ENCODE measurements at places on chromosomes 16 and 17.

DNA sequence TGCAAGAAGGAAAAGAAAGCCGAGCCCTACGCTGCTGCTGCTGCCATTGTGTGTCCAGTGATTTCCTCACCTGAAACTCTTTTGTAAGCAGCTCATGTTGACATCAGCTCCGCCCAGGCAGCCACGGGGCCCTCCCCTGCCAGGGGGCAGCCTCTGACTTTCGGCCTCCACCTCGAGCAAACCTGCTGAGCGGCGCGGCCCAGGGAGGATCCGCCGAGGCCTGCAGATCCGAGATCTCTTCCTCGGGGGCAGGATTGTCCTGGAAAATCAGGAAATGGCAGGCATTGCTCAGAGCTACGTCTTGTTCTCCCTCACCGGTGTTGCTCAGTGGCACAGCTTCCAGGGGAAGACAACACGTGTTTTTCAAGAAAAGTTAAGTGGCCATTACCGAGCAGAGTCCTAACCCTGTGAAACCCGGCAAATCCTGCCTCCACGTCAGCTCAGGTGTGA lies 35.6 kb upstream of the ZNF750 start:
- no peak for DNase-seq

DNA sequence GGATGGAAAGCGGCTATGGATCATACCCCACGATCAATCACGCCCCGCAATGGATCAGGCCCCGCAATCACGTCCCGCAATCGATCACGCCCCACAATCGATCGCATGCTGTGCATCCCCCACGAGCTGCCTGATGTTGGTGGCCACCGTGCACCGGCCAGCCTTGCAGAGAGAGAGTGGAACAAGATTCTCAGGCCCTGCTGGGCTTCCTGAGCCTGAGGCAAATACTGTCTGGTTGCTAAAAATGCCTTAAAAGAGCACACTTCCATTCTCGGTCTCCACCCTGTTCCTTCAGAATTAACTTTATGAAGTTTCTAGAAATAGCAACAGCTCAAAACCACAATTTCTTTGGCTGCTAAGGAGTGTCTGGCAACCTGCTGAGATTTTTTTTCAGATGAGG lies 81.5 kb downstream of the VPS53 start:
- no peak for DNase-seq

DNA sequence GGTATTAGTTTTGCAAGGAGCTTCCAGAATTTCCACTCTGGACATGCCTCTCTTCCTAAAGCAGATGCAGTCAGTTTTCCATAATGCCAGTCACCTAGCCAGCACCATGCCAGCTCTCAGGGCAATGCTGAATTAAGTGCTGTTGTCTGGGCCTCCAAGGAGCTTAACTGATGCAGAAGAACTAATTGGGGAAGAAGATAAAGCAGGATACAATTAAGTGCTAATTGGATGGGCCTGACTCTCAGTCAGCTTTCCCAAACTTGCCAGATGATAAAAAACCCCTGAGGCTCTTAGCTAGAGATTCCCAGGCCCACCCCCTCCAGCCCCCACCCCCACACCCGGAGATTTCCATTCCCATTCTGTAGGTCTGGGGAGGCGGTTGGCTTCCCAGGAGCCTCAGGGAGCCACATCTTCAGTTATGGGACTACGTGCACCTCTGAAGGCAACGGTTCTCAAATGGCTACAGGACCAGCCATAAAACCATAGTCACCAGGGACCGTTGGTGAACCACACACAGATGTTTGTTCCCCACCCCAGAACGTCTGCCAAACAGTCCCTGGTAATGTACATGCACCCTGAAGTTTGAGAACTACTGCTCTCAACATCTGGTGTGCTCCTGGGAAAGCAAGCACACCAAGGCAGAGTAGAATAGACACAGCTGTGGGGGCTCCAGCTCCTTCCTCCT lies 499.1 kb upstream of the CDH5 start:
- no peak for DNase-seq

DNA sequence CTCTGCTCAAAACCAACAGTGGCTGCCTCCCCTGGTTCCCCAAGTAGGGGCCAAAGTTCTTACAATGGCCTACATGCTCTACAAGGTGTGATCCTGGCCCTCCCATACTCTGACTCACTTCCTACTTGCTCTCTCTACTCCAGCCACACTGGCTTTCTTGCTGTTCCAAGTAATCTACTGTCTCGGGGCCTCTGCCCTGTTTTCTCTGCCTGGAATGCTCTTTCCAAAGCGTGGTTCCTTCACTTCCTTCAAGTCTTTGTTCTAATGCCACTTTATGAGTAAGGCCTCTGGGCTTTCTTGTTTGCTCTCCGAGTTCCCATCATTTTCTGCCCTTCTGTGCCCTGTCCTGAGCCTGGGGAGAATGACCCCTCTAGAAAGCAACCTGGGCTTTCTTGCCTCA lies 4.1 kb upstream of the CDH3 start:
- no peak for DNase-seq

- no peak for DNase-seq
These were observed 58.2 kb upstream of the RPH3AL start for GRCh38 chr17:410543-411401.

DNA sequence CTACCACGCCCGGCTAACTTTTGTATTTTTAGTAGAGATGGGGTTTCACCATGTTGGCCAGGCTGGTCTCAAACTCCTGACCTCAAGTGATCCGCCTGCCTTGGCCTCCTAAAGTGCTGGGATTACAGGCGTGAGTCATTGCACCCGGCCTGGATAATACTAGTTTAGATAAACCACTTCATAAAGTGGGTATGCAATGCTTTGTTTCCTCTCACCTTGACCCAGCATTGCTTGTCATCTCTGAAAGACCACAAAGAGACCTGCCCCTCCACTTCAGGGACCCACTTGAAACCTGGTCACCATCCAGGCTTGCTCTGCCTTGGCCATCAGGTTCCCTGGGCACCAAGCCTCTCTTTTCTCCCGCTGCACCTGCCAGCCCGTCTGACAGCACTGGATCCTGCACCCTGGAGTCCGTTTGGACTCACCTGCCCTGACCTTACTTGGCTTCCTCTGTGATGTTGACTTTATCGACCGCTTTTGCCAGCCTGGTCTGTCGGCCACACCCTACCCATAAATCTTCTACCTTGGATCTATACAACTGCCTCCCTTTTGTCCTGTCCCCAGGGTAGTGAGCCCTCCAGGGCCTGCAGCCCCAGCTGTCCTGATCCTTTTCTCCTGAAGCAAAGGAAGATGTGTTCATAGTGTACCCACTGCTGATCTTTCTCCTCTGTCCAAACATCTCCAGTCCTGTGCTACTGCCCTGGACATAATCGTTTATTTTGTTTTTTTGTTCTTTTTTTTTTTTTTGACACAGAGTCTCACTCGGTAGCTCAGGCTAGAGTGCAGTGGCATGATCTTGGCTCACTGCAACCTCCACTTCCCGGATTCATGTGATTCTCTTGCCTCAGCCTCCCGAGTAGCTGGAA lies 12.7 kb upstream of the ZG16 start:
- no peak for DNase-seq

GRCh38 chr16:31400191-31400590 lies 7.1 kb downstream of the ITGAD start:
- DNase-seq, result no peak

GRCh38 chr17:76528528-76529223 lies 8.8 kb downstream of the CYGB start:
- no peak for DNase-seq

DNA sequence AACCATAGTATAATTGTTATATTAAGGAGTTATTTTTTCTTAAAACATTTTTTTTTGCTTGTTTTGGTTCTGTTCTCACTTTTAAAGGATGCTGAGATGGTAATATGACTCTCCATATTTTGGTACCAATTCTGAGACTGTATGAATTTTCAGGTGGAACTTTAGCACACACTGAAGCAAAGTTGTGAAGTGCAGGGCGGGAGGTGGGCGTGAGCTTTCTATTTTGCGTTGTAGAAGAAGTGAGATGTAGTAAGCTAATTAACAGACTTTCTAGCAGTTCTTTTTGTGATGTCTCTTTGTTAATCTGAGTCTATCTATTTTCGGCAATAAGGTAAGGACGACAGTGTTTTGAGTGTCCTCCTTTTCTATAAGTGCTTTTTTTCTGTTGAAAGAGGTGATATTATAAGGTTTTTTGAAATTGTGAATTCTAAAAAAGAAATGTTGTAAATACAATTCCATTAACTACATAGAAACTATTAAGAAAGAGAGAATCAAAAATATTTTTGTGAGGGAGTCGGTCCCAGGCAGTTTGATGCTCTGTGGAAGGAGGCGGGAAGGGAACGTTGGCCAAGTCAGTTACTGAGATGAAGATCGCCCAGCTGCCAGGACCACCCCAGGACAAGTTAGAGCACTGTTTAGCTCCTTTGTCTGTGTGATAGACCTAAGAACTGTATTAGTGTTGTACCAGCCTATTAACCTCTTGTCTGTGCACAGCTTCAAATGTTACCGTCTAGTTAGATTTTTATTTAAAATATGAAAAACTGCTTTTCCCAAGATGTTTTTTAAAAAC lies 65.0 kb downstream of the CCDC182 start:
- no peak for DNase-seq

GRCh38 chr16:70258065-70258464 lies 6.3 kb upstream of the EXOSC6 start:
- DNase-seq, result no peak

GRCh38 chr16:2194852-2195321 lies 1.5 kb downstream of the CASKIN1 start:
- DNase-seq, result no peak

DNA sequence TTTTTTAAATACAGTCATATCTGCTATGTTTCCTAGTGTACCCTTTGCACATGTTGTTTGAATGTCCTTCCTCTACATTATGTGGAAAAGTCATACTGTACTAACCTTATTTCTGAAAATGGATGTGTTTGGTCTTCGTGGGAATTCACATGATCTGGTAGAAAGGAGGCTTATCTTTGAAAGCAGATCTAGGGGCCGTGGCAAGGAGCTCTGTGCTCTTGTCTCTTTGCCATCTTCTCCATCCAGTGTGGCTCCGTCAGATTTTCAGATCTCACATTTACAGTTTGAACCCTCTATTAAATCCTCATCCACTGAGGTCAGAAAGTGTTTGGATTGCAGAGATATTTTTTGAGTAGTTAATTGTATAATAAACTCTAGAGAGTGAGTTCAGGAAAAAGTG lies 32.9 kb downstream of the MAP2K4 start:
- no peak for DNase-seq

DNA sequence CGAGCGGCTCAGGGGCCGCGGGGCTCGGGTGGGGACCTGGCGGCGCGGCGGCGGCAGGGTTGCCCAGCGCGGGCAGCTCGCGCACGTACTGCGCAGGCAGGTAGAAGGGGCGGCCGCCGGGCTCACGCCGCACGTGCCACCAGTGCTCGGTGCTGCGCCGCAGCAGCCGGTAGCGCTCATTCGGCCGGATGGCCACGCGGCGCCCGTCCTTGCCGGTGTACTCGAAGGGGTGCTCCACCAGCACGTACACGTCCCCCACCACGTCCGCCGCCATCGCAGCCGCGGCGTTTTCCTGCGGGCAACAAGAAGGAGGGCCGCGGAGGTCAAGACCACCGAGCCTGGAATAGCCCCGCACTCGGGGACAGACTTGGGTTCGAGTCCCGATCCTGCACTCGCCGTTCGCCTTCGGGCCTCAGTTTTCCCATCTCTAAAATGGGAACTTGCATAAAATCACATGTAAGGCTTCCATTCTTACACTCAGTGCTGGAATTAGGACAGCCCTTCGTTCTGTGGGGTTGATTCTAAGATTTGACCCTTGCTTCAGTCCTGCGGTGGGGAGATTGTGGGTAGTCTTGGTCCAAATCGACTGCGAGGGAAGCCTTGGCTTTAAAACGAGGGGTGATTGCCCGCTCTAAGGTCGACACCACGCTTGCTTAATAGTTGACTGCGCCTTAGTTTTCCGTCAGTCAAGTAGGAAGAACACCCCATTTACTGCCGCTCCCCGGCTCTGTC lies 2.5 kb downstream of the ARHGAP27 start:
- DNase-seq, result no peak

DNA sequence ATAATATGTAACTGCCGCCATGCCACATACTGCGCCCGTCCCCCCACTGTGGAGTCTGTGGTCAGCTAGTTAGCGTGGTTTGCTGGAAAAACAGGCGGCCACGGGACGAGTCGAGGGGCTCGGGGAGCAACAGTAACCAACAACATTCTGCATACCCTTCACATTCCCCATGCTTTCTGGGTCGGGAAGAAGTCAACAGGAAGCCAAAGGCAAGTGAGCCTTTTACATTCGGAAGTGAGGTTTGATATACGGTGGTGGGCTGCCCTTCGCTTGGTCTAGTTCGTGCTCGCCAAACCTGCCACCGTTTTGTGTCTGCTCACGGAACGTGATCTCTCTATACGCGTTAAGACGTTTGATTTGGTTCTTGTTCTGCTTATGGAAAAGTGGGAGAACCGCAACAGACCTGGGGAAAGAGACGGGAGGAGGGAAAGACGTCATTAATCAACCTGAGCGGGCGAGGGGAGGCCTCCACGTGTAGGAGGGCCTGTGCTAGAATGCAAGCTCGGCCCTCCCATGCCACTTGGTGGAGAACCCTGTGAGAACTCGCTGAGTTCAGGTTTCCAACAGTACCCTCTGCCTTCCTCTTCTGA lies 28.9 kb upstream of the CFAP20 start:
- no peak for DNase-seq

DNA sequence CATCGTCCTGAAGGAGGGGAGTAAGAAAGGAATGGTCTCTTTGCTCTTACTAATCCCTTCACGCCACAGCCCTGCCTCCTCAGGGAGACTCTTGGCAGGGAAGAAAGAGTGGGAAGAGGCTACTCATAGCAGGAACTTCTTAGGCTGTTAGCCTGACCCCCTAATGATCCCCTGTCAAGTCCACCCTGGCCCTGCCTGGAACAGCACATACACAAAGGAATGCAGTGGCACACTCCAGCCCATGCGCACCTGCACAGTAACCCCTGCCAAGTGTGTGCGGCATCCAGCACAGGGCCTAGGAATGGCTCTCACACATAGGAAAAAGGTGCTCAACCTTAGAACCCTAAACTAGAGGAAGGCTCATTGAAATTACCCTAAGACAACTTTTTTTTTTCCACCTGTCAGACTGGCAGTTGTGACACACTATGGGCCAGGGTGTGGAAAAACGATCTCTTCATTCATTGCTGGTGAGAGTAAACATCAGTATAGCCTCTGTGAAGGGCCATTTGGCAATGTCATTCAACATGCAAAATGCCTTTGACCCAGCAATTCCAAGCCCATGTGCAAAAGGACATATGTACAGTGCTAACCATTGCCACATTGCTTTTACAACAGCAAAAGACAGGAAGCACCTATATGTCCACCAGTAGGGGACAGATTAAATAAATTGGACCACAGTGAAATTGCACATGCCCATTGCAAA lies 50.1 kb downstream of the PIMREG start:
- no peak for DNase-seq

- no peak for DNase-seq
These were observed 254.4 kb downstream of the HAPSTR1 start for GRCh38 chr16:9345880-9346279.

DNA sequence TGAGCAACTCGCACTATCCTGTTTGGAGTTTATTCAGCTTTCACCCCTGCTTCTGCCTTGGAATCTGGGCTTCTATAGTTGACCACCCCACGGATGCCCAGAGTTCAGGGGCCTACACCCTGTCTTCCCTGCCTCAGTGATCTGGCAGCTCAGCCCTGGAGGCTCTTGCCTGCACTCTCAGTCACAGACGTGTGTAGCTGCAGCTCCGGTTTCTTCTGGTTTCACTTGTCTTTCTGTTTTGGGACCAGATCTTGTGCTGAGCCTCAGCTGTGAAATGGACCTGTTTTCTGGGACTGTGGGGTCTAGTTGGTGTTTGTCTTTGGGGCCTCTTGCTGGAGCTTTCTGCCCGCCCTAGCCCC lies 5.8 kb downstream of the GPT2 start:
- no peak for DNase-seq

Measured in pons (tissue), 1 donor.